ENCODE measurements at places on chromosomes 6 and 20.
A peak's percentile ranks its signal among the peaks of the same experiment; 100 is the strongest.

DNA sequence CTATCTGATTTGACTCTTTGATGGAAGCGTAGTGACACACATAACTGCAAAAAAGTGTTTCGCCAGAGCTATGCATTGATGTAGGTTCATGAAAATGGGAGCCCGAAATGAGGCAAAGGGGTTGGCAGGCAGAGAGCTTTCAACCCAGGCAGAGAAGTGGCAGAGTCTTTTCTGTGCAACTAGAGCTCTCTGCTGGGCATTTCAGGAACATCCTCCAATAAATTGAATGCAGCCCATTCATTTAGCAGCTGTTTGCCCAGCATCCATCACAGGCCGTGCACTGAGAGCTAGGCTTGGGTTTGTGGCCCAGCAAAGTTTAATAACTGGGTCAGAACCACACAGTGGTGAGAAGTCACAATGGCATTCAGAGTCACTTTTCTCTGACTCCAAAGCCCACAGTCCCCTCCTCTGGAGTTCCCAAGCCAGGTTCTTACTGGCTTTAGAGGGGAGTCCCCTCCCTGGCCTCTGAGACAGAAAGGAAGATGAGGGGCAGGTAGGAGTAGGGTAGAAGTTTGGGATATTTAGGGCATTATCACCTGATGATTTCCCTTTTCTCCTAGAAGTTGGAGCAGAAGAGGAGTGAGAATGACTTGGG is 31.8 kb upstream of the ELMO2 start:
- no peak overlapping the region for H3K4me3 ChIP-seq
- H3K27me3 ChIP-seq: peaks cover 43% of the 10 kb centered on the region
- H3K36me3 ChIP-seq: no peaks in the 10 kb centered on the region
- no peak overlapping the region for H3K27ac ChIP-seq

- H3K4me1 ChIP-seq: peaks cover 35% of the 10 kb centered on the region
- H3K27ac ChIP-seq: no peak overlapping the region
- H3K36me3 ChIP-seq: peaks cover 18% of the 10 kb centered on the region
- H3K4me3 ChIP-seq: no peak overlapping the region
- no peak for DNase-seq
Measured at GRCh38 chr6:34388421-34388820, 4.0 kb downstream of the NUDT3 start.

DNA sequence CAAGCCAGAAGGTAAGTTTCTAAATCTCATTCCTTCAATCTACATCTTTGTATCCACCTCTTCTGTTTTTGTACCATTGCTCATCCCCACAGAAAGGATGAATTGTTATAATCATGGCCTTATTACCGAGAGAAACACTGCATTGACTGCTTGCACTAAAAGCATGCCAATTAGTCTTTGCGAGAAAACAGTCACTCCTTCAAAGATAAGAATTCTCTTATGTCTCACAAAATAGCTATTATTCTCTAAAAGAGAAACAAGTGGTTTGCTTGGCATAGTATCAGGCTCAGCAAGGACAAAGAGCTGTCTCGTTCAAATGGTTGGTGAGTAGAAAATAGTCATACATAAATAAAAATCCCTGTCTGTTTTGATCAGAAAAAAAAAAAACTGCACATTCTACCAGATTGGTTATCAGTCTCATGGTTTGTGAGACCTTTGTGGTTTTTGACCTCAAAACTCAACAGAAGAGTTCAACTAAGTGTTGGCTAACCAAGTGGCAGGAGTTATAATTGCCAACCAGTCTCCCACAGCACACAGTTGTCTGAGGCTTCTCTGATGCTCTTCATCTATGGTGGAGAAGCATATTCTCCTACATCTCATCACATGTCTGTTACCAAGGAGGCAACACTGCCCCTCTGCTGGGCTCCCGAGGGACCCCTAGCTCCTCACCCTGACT is 35.1 kb upstream of the ARMH2 start:
- H3K27ac ChIP-seq: peak overlapping the region; percentile 84
- H3K27me3 ChIP-seq: no peaks in the 10 kb centered on the region

DNA sequence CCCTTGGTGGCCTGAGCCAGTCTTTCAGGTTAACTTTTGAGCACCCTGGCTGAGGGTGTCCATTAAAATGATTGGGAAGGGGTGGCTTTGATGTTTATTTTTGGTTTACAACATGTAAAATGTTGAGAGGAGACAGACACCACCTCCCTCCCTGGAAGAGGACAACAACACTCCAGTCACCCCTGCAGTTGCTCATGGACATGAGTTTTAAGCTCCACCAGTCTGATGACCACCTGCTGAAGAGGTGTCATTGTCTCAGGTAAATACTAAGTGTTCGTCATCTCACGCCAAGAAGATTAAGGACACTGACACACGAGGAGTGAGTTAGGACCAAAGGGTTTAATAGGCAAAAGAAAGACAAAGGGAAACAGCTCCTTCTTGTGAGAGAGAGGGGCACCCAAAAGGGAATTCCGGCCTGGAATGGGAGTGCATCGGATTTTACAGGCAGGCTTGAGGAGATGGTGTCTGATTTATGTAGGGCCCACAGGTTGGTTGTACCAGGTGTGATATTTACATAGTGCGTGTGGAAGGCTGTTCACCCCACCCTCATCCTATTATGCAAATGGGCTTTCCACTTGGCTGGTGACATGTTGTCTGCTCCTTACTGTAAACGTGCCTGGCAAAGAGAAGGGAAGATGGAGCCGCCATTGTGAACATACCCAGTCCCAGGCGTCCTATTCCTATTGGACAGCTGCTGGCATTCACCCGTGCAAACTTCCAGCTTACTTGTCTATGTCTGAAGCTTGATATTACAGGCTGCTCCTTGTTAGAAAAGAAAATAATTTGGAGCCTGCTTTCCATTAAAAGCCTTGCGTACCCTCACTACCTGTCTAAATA is 6.6 kb downstream of the HLA-B start:
- no peak overlapping the region for H3K27ac ChIP-seq
- H3K4me3 ChIP-seq: no peak overlapping the region
- peaks cover 37% of the 10 kb centered on the region for H3K36me3 ChIP-seq
- DNase-seq: no peak

- H3K4me3 ChIP-seq: no peak overlapping the region
- no peaks in the 10 kb centered on the region for H3K27me3 ChIP-seq
- H3K27ac ChIP-seq: no peak overlapping the region
- H3K36me3 ChIP-seq: no peaks in the 10 kb centered on the region
Measured at GRCh38 chr20:41394931-41395666, 28.5 kb upstream of the EMILIN3 start.

GRCh38 chr6:100179576-100179975 is 185.6 kb upstream of the MCHR2 start:
- DNase-seq: no peak
- no peak overlapping the region for H3K27ac ChIP-seq
- no peak overlapping the region for H3K4me3 ChIP-seq
- peaks cover 8% of the 10 kb centered on the region for H3K27me3 ChIP-seq
- no peaks in the 10 kb centered on the region for H3K4me1 ChIP-seq

GRCh38 chr6:125050663-125051318 is 88.6 kb downstream of the RNF217 start:
- no peaks in the 10 kb centered on the region for H3K36me3 ChIP-seq
- no peaks in the 10 kb centered on the region for H3K27me3 ChIP-seq
- no peak for DNase-seq
- H3K4me3 ChIP-seq: no peak overlapping the region

GRCh38 chr20:22555791-22556564 is 28.4 kb downstream of the FOXA2 start:
- peaks cover 34% of the 10 kb centered on the region for H3K27me3 ChIP-seq
- H3K27ac ChIP-seq: no peak overlapping the region
- H3K36me3 ChIP-seq: no peaks in the 10 kb centered on the region
- no peak for DNase-seq
- no peak overlapping the region for H3K4me3 ChIP-seq

- no peaks in the 10 kb centered on the region for H3K4me1 ChIP-seq
- no peaks in the 10 kb centered on the region for H3K27me3 ChIP-seq
- no peaks in the 10 kb centered on the region for H3K36me3 ChIP-seq
- DNase-seq: no peak
- H3K27ac ChIP-seq: no peak overlapping the region
Measured at GRCh38 chr6:6694368-6694780, 105.9 kb downstream of the LY86 start.

- H3K27ac ChIP-seq: peak overlapping the region; percentile 90
- H3K4me1 ChIP-seq: peaks cover 71% of the 10 kb centered on the region
- peak overlapping the region; percentile 51 for H3K4me3 ChIP-seq
- DNase-seq: no peak
Measured at GRCh38 chr6:25024821-25025220, 89.1 kb upstream of the RIPOR2 start.

DNA sequence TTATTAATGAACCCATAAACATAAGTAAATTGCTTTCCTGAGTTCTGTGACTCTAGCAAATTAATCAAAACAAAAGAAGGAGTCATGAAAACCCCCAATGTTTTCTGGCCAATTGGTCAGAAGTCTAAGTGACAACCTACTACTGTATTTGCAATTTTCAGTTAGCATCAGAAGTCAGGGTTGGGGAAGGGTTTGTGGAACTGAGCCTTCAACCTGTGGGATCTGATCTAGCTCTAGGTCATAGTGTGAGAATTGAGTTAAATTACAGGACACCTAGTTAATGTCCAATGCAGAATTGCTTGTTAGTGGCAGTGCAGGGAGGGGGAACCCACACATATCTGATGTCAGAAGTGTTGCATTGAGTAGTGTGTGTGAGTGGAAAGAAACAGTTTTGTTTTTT is 142.4 kb downstream of the ISM1 start:
- no peak overlapping the region for H3K27ac ChIP-seq
- no peak for DNase-seq

DNA sequence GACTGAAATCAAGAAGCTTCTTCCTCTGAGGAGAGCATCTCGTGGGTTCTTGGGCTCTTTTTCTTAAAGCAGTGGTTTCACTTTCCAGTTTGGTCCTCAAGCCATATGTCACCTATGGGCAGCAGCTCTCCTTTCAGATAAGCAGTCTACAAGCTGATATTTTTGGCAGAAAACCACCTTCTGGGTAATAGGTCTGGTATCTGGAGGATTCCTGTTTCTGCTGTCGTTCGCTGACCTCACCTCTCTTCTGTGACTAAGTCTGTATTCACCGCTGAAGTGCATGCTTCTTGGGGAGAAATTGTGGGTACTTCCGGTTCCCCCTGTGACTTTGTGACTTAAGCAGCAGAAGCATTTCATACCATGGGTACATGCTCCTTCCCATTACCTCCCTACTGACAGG is 193.6 kb downstream of the EDN1 start:
- no peak overlapping the region for H3K27ac ChIP-seq
- no peak overlapping the region for H3K4me3 ChIP-seq
- peaks cover 8% of the 10 kb centered on the region for H3K27me3 ChIP-seq

DNA sequence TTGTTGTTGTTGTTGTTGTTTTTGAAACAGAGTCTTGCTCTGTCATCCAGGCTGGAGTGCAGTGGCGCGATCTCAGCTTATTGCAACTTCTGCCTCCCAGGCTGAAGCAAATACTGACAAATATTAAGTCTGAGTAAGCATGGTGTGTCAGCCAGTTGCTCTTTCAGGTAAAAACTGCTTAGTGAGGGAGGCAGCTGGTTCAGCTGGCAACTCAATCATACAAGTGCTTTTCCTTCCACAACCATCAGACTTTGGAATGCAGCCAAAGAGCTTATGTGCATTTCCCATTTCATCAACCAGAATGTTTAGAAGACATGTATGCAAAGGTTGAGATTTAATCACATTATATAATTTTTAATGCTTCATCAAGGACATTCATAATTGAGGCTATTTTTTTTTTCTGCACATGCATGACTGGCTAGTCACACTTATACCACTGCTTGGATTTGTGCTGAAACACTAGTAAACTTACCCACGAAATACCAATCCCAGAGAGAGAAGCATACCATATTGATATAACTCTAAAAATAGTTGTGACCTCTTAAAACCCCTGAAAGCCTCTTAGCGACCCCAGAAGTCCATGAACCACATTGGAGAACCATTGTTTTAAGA is 56.0 kb downstream of the CLIC5 start:
- H3K36me3 ChIP-seq: no peaks in the 10 kb centered on the region
- no peaks in the 10 kb centered on the region for H3K27me3 ChIP-seq
- no peak for DNase-seq
- no peaks in the 10 kb centered on the region for H3K4me1 ChIP-seq
- H3K4me3 ChIP-seq: no peak overlapping the region
- H3K27ac ChIP-seq: no peak overlapping the region

GRCh38 chr6:35220711-35221110 is 7.0 kb downstream of the SCUBE3 start:
- no peaks in the 10 kb centered on the region for H3K36me3 ChIP-seq
- H3K4me1 ChIP-seq: no peaks in the 10 kb centered on the region
- no peak overlapping the region for H3K27ac ChIP-seq
- DNase-seq: no peak
- no peak overlapping the region for H3K4me3 ChIP-seq
- peaks cover 28% of the 10 kb centered on the region for H3K27me3 ChIP-seq

DNA sequence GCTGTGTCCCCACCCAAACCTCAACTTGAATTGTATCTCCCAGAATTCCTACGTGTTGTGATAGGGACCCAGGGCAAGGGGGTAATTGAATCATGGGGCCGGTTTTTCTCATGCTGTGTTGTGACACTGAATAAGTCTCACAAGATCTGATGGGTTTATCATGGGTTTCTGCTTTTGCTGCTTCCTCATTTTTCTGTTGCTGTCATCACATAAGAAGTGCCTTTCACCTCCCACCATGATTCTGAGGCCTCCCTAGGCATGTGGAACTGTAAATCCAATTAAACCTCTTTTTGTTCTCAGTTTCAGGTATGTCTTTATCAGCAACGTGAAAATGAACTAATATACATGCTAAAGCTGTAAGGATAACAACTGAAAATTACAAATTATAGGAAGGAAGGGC is 88.3 kb downstream of the CDYL start:
- H3K4me1 ChIP-seq: peaks cover 12% of the 10 kb centered on the region
- no peak overlapping the region for H3K4me3 ChIP-seq
- H3K36me3 ChIP-seq: peaks cover 69% of the 10 kb centered on the region
- no peak overlapping the region for H3K27ac ChIP-seq

DNA sequence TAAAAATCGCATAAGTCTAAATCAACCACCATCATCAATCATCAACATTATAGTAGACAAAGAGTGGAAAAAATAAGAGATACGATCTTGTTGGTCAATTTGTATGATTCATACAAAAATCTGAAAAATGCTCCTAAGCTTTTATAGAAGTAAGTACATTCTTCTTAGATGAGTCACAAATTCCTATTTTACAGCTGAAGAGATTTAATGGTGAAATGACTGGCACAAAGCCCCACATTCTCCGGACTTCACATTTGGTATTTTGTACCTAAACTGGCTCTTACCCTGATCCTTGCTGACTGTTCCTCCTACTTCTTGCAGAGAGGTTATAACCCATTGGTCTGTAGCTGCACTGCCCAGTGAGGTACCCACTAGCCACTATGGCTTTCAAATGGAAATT is 29.9 kb upstream of the PREP start:
- H3K27ac ChIP-seq: no peak overlapping the region
- H3K4me3 ChIP-seq: no peak overlapping the region
- no peaks in the 10 kb centered on the region for H3K36me3 ChIP-seq
- peaks cover 2% of the 10 kb centered on the region for H3K4me1 ChIP-seq
- no peak for DNase-seq

DNA sequence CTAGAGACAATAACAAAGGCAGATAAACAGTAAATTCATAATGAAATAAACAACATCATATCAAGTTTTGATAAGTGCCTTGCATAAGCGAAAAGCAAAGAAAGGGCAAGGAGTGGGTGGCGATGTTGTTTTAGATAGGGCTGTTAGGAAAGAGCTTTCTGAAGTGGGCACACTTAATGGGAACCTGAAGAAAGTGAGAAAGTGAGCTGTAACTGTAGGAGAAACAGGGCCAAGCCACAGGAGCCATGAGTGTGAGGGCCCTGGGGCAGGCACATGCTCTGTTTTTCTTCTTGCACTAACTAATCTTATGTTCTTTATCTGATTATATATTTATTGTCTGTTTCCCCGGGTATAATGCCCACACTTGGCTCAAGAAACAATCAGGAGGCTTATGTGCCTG is 193.4 kb upstream of the SUPT3H start:
- H3K4me3 ChIP-seq: no peak overlapping the region
- DNase-seq: no peak
- H3K36me3 ChIP-seq: no peaks in the 10 kb centered on the region
- H3K27ac ChIP-seq: no peak overlapping the region
